Activated naive CD4-positive, alpha-beta T cell treated with anti-CD3 and anti-CD28 coated beads for 36 hours (primary cell): ENCODE measurements at places on chromosomes 2 and 18.

- no peak for DNase-seq
Observed at GRCh38 chr18:76307293-76307690, 187.8 kb downstream of the ZNF516 start.

DNA sequence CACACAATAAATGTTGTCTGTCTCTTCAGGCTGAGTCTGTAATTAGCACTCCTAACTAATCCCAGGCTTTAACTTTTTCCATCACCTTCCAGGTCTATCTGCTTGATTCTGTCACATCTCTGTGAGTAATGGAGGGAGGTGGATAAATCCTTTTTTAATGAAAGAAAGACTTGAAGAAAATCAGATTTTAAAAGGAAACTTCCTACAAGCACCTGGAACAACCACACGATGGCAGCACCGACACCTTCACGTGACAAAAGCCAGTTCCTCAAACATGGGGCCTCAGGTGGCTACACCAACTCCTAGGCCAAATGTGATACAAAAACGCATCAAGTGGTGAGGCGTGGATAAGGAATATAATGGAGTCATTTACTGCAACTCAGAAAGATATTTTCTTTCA, 41.8 kb downstream of the TGFBRAP1 start:
- DNase-seq, result peak; percentile 67

GRCh38 chr2:25838152-25838756, 40.0 kb downstream of the ASXL2 start:
- no peak for DNase-seq

DNA sequence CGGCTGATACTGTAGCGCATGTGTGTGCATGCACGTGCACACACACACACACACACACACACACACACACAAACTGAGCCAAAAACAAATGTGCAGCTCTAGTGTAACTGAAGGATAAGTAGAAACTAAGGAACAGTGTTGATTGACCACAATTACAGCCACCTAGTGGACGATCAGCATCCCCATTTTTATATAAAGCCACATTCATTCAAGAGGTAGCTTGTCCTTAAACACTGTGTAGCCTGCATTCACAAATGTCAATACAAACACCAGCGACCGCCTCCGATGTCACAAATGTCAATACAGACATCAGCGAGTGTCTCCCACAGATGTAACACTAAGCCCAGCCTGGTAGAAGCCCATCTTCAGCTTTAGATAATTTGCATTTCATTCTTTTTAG, 167.4 kb downstream of the PTGR3 start:
- no peak for DNase-seq

- DNase-seq, result no peak
Observed at GRCh38 chr2:95386031-95386430, 16.5 kb upstream of the FAHD2A start.

DNA sequence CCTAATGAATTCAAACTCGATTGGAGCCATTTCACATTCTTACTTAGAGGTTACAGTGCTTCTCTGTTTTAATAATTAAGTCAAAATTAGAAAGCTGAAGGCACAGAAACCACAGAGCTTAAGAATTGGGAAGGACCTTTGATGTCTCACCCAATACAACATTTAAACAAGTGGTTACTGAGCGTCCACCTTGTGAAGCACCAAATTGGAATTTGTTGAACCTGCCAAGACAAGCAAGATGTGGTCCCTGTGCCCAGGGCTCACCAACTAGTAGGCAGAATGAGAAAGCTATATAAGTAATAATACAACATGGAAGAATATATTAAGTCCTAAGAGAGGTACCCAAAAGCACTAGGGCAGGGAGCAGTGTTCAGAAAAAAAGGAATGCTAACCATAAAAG, 64.5 kb upstream of the NPAS2 start:
- no peak for DNase-seq

- peak; percentile 43 for DNase-seq
Observed at GRCh38 chr2:166373951-166374350, 1.8 kb downstream of the SCN9A start.

- no peak for DNase-seq
Observed at GRCh38 chr2:198788676-198789075, 669.1 kb downstream of the SATB2 start.

- DNase-seq, result no peak
Observed at GRCh38 chr18:6357668-6358067, 57.0 kb downstream of the L3MBTL4 start.

- DNase-seq, result no peak
Observed at GRCh38 chr2:218438596-218438995, 19.7 kb downstream of the VIL1 start.

GRCh38 chr18:58315739-58316215, 271.8 kb downstream of the NEDD4L start:
- DNase-seq, result peak; percentile 43

GRCh38 chr2:109214651-109215371, 85.8 kb downstream of the SH3RF3 start:
- DNase-seq, result peak; percentile 53

DNA sequence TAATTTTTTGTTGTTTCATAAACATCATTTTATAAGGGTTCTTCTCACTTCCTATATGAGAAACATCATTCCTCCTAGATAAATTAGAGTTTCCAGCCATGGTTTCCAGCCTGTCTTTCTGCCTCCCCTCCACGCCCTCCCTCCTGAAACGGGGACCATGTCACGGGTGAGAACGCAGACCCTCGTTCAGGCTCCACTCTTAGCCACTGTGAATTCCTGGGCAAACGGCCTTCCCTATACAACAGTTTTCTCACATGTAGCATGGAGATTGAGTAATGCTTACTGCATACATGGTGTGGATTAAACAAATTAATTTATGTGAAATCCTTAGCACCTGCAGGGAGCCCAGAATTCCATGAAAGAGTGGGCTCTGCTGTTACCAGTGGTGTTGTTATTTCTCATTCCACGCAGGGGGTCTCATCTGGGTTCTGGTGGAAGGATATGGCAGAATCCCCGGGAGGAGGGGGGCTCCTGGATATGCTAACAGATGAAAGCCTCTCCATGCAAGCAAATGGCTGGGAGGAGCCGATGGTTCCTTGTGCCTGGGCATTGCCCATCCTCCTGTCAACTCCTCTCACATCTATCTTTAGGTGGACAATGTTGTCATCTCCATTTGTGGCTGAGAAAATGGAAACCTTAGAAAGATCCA, 54.0 kb upstream of the TWIST2 start:
- no peak for DNase-seq

GRCh38 chr2:163604941-163605555, 130.8 kb downstream of the FIGN start:
- DNase-seq, result no peak

GRCh38 chr2:177171418-177171865, 41.2 kb upstream of the HNRNPA3 start:
- DNase-seq, result peak; percentile 48

DNA sequence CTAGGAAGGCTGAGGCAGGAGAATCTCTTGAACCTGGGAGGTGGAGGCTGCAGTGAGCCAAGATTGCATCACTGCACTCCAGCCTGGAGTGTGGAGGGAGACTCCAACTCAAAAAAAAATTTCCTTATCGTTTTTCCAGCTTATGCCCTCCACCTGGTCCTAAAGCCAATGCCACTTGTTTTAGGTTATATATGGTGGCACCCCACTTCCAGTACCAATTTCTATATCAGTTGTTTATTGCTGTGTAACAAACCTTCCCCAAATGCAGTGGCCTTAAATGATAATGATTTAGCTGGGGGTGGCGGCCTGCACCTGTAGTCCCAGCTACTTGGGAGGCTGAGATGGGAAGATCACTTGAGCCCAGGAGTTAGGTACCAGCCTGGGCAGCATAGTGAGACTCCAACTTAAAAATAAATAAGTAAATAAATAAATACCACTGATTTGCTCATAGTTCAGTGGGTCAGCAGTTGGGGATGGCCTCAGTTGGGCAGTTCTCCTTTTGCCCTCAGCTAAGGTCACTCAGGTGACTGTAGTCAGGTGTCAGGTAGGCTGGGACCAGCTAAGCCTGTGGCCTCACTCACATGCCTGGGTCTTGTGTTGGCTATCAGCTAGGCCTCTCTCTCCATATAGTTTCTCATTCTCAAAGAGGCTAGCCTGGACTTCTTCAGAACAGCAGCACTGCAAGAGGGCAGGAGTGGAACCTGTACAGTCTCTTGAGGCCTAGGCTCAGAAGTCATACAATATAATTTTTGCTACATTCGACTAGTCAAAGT, 113.7 kb upstream of the GATA6 start:
- DNase-seq, result no peak

DNA sequence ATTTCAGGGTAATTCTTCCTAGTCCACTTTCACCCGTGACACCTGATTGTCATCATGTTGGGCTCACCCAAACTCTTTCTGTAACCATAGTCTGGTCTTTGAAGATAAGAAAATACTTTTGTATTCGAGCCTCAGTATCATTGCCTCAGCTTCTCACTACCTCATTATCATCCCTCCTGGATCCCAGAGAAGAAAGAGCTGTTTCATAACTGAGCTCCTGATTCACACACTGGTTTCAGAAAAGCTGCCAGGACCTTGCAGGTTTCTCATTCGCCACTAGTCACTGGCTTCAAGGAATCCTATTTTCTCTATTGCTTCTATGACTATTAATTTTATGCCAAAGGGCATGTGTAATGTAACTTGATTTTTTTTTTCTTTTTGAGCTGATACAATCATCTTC, 2.9 kb upstream of the CRIM1 start:
- DNase-seq, result no peak

DNA sequence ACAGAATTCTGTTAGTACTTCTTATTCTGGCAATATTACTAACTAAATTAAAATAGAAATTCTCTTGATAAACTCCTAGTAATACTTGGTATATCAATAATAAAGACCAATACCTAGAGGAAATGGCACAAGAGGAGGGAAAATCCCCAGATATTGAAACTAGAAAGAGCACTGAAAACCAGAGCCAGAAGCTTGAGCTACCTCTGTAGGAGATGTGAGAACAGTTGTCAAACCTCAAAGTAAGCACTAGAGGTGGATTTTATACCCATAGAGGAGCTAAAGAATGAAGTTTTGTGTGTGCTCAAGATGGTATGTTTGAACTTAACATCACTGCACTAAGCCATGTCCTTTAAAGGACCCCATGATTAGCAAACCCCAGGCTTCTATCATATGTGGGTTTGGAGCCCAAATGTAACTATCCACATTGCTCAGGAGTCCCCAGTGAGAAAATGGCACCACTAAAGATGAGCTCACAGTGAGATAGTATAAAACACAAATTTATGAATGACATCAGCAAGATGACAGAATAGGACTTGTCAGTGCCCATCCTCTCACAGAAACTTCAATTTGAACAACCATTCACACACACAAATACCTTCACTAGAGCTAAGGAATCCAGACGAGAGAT, 122.1 kb downstream of the PKP4 start:
- no peak for DNase-seq

- no peak for DNase-seq
Observed at GRCh38 chr18:25262920-25263319, 89.0 kb downstream of the ZNF521 start.

GRCh38 chr2:36589230-36589630, 8.7 kb downstream of the FEZ2 start:
- no peak for DNase-seq

DNA sequence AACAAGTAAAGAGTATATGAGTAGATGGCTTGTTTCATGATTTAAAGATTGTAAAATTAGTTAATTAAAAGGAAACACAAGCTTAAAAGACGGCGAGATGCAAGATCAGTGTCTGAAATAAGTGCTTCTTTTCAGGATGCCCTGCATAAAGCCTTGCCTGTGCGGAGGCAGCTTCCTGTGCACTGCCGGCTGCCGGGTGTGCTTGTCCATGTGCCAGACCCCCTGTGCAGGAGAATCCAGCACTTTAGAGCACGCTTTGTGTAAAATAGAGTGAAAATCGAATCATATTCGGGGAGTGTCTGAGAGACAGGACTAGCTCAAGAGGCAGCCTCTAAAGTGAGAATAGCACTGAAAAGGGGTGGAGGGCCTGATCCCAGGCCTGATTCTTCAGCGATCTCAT, 154.7 kb downstream of the CHST9 start:
- no peak for DNase-seq

DNA sequence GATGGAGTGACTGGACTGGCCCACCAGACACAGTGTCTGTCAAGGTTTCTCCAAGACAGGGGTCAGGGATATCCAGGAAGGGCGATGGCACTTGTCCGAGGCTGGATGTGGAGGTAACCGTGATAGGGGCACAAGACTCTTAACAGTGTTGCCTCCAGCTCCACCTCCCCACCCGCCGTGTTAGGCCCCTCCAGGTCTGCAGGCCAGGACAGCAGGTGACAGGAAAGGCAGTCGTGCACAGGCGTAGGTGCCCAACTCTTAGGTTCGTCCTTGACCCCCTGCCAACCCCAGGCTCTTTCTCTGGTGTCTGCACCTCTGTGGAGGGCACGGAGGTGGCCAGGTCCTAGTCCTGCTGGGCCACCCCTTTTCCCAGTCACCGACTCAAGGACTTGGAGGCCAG, 10.1 kb downstream of the ITM2C start:
- DNase-seq, result no peak

DNA sequence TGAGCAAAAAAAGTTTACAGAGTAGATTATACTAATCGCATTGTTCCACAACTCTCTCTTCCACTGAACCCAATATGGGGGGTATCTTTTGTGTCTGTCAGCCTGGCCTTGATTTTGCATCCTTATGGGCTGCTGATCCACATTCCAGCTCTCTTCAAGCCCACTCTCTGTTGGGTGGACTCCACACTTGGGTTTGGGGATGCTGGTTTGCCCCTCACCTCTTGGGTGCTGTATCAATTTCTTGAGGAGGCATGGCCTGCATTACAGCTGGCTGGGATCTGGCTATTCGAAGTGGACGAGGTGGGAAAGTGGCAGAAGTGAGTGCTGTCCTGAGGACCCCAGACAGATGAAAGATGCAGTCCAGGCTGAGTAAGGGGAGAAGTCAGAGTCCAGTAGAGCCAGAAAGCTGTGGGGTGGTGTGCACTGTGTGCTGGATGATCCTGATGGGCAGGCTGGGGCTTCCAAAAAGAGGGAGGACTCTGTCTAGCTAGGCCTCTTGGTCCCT, 141.4 kb downstream of the CAPN13 start:
- DNase-seq, result no peak

- DNase-seq, result no peak
Observed at GRCh38 chr18:33749834-33750233, 171.8 kb downstream of the ASXL3 start.

DNA sequence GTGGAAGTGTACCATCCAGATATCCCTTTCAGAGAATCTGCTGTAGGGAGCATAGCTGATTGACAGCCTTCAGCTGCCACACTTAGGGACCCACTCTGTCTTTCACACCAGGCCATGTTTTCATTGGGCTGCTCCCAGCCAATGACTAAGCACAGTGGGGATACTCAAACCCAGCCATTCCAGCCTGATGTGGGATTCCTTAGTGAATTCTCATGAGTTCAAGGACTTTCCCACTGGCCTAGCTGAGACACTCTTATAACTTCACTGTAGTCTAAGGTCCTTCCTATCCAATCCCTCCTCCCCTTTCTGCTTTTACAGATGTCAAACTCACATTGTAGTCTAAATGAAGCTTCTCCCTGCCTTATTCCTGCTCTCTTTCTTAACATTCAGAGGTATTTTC, 201.2 kb downstream of the PIK3C3 start:
- DNase-seq, result no peak
